ENCODE measurements at places on chromosomes 5 and 9.

GRCh38 chr5:114407783-114408182 is 45.9 kb downstream of the KCNN2 start:
- no peak for DNase-seq

DNA sequence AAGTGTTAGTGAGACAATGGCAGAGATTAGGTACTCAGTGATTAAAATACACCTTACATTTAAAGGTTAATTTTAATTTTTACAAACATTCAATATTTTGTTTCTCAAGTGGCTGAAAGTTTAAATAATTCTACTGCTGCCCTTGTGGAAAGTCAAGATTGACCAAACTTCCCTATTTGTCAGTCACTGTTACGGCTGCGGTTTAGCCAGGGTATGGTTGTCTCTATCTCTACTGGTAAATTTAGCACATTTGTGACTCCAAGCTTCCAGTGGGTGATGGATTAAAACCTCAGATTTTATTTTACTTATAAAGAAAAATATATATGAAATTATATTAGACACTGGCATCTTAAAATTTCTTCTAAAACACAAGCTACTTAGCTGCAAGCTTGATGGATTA is 368.4 kb downstream of the CDH18 start:
- no peak for DNase-seq

DNA sequence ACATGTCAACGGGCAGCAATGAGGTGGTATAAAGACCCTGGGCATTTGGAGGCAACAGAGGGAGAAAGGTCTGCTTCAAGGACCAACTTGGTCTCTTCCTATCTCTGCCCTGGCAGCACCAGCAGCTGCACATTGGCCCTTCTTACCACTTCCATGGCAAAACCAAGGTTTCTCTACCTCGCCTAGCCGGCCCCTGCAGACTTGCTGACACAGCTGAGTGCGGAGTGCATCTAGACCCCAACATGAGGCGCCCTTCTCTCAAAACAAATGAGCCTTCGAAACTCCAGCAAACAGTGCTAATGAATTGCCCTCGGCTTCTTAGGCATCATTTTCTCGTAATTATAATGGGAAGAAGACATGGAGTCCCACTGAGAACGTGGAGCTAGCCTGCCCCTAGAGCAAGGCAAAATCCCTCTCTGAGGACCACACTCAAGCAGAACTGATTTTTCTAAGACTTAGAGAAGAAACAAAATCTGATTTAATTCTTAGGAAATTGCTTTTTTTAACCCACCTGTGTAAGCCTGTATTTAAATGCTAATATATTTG is 42.1 kb downstream of the KCNMB1 start:
- no peak for DNase-seq

GRCh38 chr9:84817038-84817437 is 147.5 kb downstream of the NTRK2 start:
- DNase-seq, result no peak

- no peak for DNase-seq
Measured at GRCh38 chr5:4866131-4866659, 273.9 kb upstream of the ADAMTS16 start.

GRCh38 chr9:96441798-96442445 is 8.0 kb upstream of the HABP4 start:
- DNase-seq, result no peak

- no peak for DNase-seq
Measured at GRCh38 chr5:65121880-65122436, 353.2 kb downstream of the CWC27 start.
